Suppressor macrophage treated with lipopolysaccharide for 4 hours (primary cell): ENCODE measurements at places on chromosomes 12 and 14.

- DNase-seq = no peak
These were observed 253.1 kb downstream of the CCDC91 start for GRCh38 chr12:28443337-28443736.

- DNase-seq = no peak
These were observed 68.9 kb downstream of the CEP128 start for GRCh38 chr14:80872645-80873044.

DNA sequence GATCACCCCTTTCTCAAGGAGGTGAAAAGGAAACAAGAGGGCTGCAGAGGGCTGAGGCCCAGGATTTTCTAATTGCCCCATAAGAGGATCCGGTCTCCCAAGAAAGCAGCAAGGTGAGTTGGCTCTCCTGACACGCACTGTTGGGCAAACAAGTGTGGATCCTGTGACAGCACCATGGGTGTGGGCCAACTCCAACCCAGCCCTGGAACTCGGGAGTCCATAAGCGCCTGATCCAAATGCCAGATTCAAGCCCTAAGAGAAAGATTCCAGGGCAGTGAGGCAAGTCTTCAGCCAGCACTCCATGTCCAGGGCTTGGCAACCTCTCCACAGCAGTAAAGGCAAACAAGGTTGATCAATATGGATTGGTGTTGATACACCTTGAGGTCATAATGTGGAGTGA is 33.1 kb downstream of the KCNA5 start:
- no peak for DNase-seq

GRCh38 chr12:49260166-49260565 is 4.7 kb upstream of the TUBA1C start:
- DNase-seq = peak; percentile 53

DNA sequence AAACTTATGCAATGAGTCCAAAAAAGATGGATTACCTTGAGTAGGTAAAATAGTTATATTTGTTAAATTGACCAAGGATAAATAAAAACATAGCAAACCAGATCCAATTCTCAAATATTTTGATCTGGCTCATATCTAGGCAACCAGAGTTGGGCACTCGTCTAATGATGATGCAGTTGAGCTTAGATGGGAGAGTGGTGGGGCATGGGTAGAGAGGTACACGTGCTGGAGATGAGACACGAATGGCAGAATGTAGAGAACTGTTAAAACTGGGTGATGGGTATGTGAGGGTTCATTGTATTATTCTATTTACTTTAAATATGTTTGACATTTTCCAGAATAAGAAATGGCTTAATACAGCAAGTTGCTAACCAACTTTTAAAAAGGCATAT is 7.6 kb upstream of the RNF34 start:
- DNase-seq = no peak

DNA sequence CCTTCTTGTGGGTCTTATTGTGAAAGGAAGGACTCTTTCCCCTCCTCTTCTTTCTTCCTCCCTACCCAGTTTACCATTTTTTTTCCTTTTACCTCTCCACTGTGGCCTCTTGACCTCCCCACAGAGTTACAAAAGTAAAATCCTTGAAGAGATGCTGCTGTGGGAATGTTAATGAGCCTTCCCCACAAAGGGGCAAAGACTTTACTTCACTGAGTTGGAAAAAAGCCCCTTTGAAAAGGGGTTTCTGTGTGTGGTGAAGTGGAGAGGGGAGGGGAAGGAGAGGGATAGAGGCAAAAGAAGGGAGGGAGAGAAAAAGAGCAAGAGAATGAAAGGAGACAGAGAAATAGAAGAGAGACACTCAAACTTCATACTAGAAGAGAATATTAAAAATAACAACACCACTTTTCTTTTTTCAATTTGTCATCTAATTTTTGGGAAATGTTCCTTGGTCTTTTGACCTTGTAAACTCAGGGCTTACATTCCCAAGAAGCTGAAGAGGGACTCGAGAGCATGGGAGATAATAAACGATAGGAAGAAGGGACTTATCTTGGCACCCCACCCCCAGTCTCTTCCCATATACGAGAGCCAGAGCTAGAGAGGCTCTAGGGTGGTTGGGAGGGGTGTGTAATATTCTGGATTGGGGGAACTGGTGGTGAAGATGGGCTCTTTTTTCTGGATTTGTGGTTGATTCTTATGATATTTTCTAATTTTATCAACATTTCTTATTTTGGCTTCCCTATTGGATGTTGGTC is 13.2 kb upstream of the SALL2 start:
- no peak for DNase-seq

DNA sequence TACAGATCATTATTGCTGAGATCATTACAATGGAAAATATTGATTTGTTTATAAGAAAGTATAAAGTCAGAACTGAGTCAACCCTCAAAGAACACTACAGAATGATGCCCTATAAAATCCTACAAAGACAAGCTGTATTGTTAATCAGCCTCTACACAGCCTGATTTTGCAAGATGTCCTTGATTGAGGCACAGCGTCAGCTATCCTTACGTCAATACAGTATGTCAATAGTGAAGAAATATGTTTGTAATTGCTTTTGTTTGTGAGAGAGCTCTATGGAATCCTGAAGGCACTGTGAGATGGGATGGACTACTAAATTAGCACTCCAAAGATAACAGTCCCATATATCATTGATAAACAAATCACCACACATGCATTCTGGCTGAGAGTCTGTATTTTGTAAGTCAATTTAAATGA is 70.7 kb downstream of the RASSF9 start:
- no peak for DNase-seq

GRCh38 chr12:70260646-70261045 is 17.4 kb downstream of the CNOT2 start:
- no peak for DNase-seq

GRCh38 chr12:51915003-51915625 is 7.8 kb downstream of the ACVRL1 start:
- no peak for DNase-seq

GRCh38 chr14:87149583-87150354 is 843.2 kb downstream of the GALC start:
- DNase-seq = no peak

DNA sequence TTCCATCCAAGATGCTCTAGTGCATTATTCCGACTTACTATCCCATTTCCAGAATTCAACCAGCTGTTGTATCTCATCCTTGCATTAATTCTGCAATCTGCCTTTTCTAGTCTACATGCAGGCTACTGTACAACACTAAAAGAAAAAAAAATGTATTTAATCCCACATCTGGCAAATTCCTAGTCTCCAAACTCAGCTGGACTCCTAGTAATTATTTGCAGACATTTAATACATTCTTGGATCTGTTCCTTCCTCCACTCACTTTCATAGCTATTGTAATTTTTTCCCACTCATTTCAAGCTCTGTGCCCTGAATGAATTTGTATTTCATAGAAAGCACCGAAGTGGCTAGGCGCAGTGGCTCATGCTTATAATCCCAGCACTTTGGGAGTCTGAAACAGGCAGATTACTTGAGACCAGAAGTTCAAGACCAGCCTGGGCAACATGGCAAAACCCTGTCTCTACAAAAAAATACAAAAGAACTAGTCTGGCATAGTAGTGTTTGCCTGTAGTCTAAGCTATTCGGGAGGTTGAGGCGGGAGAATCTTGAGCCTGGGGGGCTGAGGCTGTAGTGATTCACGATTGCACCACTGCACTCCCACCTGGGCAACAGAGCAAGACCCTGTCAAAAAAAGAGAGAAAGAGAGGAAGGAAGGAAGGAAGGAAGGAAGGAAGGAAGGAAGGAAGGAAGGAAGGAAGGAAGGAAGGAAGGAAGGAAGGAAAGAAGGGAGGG is 39.5 kb upstream of the YAF2 start:
- no peak for DNase-seq
